ENCODE measurements at places on chromosomes 13 and 19.

GRCh38 chr19:13629687-13630357 is 123.5 kb upstream of the CACNA1A start:
- no peak for DNase-seq

DNA sequence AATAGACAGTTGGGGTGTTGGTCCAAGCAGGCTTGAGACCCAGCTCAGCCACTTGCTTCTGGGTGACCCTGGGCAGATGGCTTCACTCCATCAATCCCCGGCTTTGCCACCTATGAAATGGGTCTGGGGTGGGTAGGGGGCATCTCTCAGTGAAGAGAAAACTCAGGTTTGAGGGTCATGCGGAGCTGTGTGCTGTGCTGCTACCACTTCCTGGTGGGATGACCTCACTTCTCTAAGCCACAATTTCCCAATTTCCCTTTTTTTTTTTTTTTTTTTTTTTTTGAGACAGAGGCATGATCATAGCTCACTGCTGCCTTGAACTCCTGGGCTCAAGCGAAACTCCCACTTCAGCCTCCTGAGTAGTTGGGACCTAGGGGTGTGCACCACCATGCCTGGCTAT is 4.6 kb upstream of the PLAUR start:
- no peak for DNase-seq

DNA sequence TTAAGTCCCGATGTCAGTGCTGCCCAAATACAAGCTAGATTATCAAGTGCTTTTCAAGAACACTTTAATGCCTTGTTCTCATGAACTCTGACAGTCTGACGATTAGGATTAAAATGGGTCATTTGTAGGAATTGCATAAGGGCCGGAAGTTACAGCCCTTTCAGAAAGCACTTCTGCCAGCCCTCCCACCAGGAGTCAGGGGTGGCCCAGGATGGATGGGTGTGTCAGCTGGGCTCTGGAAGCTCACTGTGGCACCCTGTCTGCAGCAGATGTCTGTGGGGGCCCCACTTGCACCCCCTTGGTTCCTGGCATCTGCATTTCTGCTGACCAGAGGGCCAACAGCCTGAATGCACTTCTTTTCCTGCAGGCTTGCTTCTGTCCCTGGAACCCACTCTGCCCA is 712.7 kb downstream of the UQCRFS1 start:
- no peak for DNase-seq

DNA sequence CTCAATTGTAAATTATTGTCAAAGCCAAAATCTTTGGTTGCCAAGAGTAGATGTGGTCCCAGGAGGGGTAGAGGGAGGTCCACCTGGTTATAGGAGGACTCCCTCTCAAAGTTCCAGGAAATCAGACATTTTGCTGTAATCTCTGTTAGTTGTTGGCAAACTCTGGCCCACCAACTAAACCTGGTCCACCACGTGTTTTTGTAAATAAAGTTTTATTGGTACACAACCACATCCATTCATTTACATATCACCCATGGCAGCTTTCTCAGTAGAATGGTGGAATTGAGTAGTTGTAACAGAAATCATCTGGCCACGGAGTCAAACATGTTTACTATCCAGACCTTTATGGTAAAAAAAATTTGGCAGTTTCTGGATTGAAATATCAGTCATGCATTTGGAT is 70.6 kb downstream of the ZNF557 start:
- no peak for DNase-seq

- no peak for DNase-seq
Measured at GRCh38 chr19:28553005-28553404, 659.9 kb downstream of the UQCRFS1 start.

- no peak for DNase-seq
Measured at GRCh38 chr13:26596458-26596857, 39.0 kb downstream of the WASF3 start.

GRCh38 chr13:112974125-112974524 is 5.1 kb downstream of the MCF2L start:
- no peak for DNase-seq

DNA sequence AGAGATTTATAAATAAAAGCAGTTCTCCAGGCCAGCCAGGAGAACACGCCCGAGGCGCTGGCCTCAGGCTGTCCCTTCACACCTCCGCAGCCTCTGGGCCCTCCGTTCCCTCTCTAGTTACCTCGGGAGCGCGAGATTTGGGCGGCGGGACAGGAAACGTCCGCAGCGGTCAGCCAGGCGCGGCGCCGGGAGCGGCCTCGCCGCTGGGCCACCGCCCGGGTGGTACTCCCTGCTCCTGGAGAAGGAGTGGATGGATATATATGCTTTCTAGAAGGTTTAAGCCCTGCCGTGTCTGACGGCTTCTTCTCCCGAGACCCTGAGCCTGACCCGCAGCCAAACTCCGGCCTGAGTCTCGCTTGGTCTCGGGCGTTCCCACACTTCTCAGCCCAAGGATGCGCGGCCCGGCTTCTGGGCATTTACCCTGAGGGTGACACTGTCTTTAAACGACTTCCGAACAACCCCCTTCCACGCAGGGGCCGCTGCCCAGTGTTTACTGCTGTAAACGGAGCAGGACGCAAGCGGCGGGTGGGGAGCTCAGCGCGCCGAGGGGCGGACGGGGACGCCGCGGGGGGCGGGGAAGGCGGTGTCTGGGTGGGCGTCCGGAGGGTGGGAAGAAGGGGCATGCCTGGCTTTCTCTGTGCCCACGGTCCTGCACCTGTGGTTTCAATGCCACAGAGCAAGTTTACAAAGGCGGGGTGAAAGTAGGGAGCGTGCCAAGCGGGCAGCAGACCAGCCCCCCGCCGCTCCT is 2.0 kb upstream of the ZIC2 start:
- no peak for DNase-seq

DNA sequence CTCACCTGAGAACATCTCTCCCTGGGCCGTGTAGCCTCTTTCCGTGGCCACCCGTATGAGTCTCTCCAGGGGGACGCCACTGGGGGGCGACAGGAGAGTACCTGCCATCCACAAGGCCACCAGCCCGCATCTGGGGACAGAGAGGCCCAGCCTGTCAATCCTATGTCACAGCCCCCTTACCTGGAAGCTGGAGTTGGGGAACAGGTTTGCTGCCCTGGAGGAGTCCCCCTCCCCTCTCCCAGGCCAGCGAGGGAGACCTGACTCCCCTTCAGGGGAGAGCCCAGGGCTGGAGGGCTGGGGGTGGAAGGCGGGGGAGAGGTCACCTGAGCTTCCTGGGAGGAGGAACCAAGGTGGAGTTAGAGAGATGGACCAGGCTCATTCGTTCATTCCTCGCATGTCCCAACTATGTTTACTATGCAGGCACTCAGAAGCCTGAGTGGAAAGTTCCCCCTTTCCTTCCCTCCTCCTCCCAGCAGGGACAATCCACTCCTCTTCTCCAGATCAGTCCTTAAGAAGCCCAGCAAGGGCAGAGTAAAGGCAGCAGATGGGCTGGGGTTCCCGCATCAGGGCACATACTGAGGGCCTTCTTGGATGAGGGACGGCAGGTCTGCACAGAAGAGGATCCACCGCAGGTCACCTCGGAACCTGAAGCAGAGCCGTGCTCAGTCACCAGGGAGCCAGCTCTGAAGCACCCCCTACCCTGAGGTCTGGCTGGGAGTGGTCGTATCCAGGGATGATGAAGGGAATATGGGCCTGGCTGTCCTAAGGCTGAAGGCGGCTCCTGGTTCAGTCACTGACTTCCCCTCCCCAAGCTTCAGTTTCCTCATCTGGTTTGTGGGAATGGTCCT is 5.5 kb downstream of the ACTMAP start:
- no peak for DNase-seq

- no peak for DNase-seq
Measured at GRCh38 chr19:42249149-42249750, 5.7 kb downstream of the ERF start.

- no peak for DNase-seq
Measured at GRCh38 chr13:49210114-49210513, 10.0 kb upstream of the MLNR start.

DNA sequence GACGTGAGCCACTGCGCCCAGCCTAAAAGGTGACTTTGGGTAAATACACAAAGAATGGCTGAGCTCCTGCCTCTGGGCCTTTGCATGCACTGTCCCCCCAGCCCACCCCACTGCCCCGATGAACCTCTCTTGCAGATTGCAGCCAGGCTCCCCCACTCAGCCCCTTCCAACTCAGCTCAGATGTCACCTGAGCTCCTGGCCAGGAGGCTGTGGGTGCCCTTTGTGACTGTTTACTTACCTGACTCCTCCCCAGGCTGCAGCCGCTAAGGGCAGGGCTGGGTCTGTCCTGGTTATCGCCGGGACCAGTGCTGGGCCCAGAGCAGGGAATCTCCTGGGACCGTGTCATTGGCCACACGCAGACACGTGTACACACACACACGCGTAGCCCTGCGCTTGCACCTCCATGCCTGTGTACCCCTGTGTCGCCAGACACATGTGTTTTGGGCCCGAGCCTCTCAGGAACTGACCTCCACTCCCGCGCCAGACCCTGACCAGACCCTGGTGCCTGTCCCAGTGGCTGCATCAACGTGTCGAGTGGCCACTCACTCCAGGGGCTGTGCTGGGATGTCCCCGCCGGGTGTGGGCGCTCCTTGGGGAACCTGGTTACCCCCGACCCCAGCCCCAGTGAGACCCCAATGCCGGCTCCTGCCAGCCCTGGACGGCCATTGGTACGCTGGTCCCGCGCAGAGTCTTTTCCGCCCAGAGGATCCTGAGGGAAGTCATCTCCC is 18.7 kb downstream of the EFNA2 start:
- no peak for DNase-seq

DNA sequence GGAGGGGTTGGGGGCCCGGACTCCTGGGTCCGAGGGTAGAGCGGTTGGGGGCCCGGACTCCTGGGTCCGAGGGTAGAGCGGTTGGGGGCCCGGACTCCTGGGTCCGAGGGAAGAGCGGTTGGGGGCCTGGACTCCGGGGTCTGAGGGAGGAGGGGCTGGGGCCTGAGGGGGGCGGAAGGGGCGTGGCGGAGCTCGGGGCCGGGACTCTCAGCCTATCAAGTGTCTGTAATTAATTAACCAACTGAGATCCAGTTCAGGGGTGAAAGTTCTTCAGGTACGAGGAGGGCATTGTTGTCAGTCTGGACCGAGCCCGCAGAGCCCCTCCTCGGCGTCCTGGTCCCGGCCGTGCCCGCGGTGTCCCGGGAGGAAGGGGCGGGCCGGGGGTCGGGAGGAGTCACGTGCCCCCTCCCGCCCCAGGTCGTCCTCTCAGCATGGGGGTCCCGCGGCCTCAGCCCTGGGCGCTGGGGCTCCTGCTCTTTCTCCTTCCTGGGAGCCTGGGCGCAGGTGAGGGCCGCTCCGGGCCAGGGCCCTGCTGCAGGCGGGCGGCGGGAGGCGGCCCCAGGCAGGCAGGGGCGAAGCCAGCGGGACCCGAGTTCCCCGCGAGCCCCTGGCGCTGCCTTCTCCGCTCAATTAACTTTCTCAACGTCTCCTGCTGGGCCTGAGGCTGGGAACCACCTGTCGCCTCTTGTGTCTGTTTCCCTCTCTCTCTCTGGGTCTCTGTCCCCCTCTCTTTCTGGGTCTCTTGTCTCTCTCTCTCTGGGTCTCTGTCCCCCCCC is 697 bp downstream of the FCGRT start:
- DNase-seq = no peak

GRCh38 chr19:3389876-3390371 is 23.5 kb downstream of the NFIC start:
- DNase-seq = no peak

- no peak for DNase-seq
Measured at GRCh38 chr13:114134944-114135610, 2.7 kb upstream of the RASA3 start.

DNA sequence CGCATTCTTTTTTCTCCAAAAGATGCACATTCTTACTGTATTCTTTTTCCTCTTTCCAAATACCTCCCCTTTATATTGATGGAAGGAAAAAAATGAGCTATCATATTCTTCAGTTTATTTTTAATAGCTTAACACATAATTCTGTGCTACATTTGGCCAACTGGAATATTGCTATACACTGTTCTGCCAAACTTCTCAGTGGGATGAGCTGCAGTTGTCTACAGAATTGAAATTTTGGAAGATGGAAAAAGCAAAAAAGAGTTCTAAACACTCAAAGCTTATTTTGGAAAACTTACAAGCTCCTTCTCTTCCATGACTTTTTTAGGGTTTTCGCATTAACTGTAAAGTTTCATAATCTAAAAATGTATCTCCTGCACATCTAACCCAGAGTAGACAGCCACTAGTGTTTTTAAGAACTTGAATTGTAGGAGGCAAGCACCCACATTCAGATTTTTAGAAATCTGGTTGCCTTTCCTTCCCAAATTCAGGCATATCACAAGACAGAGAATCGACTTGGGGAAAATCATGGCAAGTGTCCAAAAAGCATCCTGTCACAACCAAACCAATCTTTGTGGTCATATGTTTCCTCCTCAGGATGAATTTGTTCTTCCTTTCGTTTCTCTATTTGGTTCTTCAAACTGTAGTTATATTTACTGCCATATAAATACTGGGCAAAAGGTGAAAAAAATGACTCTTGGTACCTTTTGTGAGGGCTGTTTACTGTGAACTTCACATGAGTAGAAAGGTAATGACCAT is 111.4 kb upstream of the FRY start:
- no peak for DNase-seq

- DNase-seq = no peak
Measured at GRCh38 chr19:6813659-6814058, 41.2 kb downstream of the VAV1 start.

GRCh38 chr19:45442778-45443461 is 19.2 kb upstream of the ERCC1 start:
- peak; percentile 56 for DNase-seq

- no peak for DNase-seq
Measured at GRCh38 chr13:66475061-66475460, 755.1 kb downstream of the PCDH9 start.

- no peak for DNase-seq
Measured at GRCh38 chr19:39284032-39284431, 12.2 kb upstream of the IFNL1 start.

DNA sequence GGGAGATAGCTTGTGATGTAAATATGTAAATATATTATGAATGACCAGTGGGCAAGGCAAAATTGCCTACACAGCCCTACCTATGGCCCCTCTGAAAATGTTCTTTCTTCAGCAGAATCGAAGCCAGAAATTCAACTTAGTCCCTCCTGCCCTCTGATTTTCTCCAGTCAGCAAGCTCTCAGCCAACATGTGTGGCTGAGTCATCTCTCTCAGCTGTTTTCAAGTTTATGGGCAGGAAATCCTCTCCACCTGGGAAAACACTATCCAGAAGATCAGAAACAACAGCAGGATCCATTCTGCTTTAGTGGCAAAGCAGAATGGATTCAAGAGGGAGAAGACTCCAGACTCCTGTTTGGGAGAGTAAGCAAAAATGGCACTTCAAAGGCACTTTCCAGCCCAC is 8.9 kb upstream of the ZNF527 start:
- no peak for DNase-seq

GRCh38 chr13:91167706-91168385 is 179.6 kb upstream of the MIR17HG start:
- DNase-seq = no peak

DNA sequence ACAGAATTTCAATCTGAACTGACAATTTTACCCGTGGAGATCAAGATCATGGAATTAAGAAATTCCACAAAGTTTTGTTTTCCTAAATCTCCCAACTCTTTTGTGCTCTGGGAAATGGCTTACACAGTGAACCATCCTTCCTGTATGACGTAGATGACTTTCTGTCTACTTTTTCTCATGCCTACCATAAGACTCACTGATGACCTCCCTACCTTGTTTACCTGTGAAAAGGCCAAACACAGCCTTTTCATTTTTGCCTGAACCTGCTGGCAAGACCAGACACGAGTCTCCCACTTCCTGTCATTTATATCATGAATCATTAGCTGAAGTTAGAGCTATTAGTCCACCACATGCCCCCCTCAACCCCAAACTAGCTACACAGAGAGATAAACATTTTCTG is 4.6 kb upstream of the KBTBD6 start:
- DNase-seq = no peak

- DNase-seq = no peak
Measured at GRCh38 chr13:27065582-27065981, 106.0 kb downstream of the USP12 start.
